Effector memory CD4-positive, alpha-beta T cell (primary cell): ENCODE measurements at places on chromosomes 6 and 20.

GRCh38 chr6:156279261-156279969, 497.8 kb upstream of the ARID1B start:
- no peak for DNase-seq

DNA sequence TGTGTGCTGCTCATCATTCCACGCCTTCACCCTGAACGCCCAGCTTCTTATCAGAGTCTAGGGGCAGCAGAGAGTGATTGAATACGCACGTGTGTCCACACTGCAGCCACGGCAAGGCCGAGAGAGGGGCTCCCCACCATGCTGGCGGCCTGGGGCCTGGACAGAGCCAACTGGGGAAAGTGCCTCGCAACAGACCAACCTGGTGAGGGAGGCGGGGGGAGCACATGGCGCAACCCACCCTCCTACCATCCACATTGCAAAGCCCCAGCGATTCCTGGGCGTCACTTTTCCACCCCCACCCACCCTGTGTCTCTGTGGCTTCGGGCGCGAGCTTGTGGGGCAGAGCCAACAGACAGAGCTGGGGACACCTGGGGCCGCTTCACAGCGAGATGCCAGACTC, 66.4 kb upstream of the DUSP22 start:
- no peak for DNase-seq

DNA sequence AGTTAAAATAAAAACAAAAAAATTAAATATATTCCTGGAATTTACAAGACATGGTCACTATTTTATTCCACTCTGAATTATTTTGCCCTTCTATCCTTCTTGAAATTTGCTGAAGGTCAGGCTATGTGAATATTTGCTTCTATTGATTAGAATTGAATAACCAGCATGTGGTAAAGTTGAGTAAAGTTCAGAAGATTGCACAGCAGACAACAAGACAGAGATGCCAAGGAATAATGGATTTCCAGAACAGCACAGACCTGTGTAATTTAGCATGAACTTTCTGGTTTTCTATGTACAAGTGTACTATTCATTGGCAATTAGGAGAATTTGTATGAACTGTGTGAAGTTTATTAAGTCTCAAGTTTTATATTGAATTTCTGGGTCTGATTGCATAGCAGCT, 352.4 kb downstream of the TBC1D32 start:
- no peak for DNase-seq

- no peak for DNase-seq
Measured at GRCh38 chr20:22159276-22159675, 425.1 kb downstream of the FOXA2 start.

DNA sequence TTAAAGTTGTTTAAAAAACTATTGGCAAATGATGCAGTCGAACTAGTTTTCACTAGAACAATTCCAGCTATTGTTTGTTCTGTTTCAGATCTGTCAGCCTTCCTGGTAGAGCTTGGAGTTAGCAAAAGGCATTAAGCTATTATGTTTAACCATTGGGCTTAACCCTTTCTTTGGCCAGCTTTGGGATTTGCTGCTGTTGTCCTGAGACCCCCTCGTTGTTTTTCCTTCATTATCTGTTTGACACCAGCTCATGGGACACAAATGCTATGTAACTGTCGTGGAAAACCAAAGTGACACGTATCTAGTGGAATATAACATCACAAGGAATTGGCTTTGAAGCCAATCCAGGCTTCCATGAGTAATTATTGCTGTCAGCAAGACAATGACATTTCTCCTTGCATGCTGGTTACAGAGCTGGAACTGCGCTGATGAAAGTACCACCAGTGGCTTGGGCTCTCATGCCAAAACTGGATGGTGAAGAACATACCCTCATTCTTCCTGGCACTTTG, 96.0 kb downstream of the EYA2 start:
- DNase-seq: no peak

DNA sequence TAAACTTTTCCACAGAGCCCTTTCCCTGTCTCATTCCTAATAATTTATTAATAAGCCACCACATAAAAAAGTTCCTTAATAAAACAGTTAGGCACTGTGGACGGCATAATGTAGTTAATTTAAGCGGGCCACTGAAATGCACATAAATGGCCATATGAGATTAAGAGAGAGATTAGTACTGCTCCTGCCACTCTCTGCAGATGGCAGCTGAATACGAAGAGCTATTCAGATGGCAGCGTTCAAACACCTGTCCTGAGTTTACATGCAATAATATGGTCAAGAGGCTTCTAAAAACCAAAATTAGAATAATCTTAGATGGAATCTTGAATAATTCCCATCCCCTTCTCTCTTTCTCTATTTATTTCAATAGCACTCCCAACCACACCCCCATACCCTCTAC, 461.8 kb downstream of the PKHD1 start:
- DNase-seq: no peak

DNA sequence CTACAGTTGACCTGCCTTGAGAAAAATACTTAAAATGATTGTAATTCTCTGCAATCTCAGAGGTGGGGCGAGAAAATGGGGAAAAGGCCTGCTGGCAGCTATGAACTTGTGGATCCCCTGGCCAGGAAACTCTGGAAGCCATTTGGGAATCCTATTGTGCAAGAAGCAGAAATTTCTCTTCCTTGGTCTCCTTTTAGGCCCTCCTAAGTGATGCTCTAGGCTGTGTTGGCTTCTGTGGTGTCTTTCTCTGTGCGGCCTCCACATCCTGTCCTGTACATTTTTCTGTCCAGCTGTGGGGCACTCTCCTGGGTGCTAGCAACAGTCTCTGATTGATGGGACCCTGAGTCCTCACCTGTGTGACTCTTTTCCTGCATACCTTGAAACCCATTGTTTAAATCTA, 290.9 kb downstream of the FARS2 start:
- no peak for DNase-seq

- DNase-seq: no peak
Measured at GRCh38 chr6:147136057-147136456, 68.2 kb upstream of the STXBP5 start.

DNA sequence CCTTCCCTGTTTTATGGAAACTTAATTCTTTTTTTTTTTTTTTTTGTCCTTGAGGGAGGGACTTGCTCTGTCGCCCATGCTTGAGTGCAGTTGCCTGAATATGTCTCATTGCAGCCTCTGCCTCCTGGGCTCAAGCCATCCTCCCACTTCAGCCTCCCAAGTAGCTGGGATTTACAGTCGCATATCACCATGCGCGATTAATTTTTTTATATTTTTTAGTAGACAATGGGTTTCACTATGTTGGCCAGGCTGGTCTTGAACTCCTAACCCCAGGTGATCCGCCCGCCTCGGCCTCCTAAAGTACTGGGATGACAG, 654 bp downstream of the TMEM14C start:
- DNase-seq: no peak

- no peak for DNase-seq
Measured at GRCh38 chr20:35263532-35264341, 14.2 kb downstream of the MMP24OS start.

GRCh38 chr6:43771210-43771857, 1.3 kb downstream of the VEGFA start:
- DNase-seq: peak; percentile 25

DNA sequence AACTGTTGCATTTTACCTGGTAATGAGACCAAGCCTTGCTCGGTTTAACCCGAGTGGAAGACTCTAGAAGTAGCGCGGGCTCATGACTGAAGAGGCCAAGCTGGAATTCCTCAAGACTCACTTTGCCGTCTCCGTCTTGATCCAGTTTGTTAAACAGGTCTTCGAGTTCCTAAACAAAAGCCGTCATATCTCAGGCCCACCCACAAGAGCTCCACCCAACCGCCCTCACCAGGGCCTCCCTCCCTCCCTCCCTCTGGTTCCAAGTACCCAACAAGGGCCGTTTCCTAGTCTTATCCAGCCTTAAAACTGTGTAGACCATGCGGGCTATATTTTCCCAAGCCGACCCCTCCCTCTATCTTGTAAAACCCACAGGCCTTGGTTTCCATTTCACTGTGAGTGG, 81.4 kb downstream of the NINL start:
- no peak for DNase-seq

GRCh38 chr6:48085131-48085741, 25.8 kb downstream of the PTCHD4 start:
- DNase-seq: no peak

- DNase-seq: no peak
Measured at GRCh38 chr6:111812060-111813038, 60.9 kb downstream of the FYN start.

- no peak for DNase-seq
Measured at GRCh38 chr6:84665401-84665800, 99.0 kb downstream of the TBX18 start.

- DNase-seq: peak; percentile 19
Measured at GRCh38 chr6:135087803-135088202, 33.2 kb upstream of the HBS1L start.

DNA sequence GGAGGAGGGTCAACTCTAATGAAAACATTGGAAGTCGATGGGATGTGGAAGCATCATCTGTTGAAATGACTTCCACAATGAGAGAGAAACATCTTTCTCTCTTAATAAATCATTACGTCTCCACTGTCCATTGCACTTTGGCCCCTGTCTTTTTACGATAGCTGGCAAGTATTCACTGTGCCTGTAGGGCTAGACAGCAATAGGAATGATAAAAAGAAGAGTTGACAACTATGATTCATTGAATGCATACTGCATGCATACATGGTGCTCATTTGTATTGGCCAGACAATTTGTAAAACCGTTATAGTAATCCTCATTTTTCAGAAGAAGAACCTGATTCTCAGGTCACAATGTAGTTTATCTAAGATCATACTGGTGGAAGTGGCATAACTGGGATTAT, 220.3 kb downstream of the KCNQ5 start:
- no peak for DNase-seq

- no peak for DNase-seq
Measured at GRCh38 chr6:146358431-146359046, 185.1 kb upstream of the RAB32 start.

- DNase-seq: no peak
Measured at GRCh38 chr20:36086767-36087166, 67.8 kb upstream of the EPB41L1 start.

GRCh38 chr6:16206595-16207037, 31.8 kb upstream of the GMPR start:
- DNase-seq: no peak

DNA sequence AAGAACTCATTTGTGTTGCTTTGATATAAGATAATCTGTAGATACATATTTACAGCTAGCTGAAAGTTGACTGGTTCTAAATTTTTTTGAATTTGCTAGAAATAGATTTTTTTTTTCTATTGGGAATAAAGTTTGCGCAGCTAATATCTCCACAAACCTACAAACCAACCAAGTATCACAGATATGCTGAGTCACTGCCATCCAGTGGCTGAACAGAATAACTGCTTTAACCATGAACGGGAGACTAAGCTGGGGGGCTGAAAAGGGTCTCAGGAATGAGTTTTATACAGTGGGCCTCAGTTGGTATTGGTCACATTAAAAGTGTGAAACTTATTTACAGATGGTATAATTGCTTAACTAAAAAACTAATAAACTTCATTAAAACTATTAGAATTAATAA, 326.7 kb upstream of the CNR1 start:
- DNase-seq: no peak

- DNase-seq: no peak
Measured at GRCh38 chr20:39290575-39290974, 328.4 kb downstream of the DHX35 start.

GRCh38 chr20:20225325-20226043, 142.4 kb upstream of the INSM1 start:
- DNase-seq: no peak
